Stimulated activated CD4-positive, alpha-beta T cell treated with anti-CD3 and anti-CD28 coated beads, Interleukin-15, amount 100 ng/mL, for 1 hour (primary cell): ENCODE measurements at places on chromosomes 3 and 15.

GRCh38 chr15:87461631-87462030, 794.9 kb downstream of the NTRK3 start:
- no peak for DNase-seq

GRCh38 chr15:98455904-98456303, 192.4 kb upstream of the IGF1R start:
- DNase-seq = no peak

- no peak for DNase-seq
Measured at GRCh38 chr3:81518945-81519344, 242.5 kb downstream of the GBE1 start.

DNA sequence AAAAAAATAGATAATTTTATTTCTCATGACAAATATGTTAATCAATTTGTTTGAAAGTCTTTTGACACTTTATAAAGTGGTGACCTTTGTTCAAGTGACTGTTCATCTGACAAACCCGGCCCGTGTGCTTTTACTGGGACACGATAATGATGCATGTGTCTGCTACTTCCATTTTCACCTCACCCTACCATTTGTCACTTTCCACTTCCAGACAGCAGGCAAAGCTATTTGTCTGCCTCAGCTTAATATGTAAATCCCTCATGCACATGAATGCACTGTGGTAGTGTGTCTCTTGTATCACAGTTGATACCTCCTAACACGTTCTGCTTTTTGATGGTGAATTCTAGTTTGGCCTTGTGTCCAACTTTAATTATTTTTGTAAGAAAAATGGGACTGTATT, 204.3 kb downstream of the BBX start:
- DNase-seq = no peak

DNA sequence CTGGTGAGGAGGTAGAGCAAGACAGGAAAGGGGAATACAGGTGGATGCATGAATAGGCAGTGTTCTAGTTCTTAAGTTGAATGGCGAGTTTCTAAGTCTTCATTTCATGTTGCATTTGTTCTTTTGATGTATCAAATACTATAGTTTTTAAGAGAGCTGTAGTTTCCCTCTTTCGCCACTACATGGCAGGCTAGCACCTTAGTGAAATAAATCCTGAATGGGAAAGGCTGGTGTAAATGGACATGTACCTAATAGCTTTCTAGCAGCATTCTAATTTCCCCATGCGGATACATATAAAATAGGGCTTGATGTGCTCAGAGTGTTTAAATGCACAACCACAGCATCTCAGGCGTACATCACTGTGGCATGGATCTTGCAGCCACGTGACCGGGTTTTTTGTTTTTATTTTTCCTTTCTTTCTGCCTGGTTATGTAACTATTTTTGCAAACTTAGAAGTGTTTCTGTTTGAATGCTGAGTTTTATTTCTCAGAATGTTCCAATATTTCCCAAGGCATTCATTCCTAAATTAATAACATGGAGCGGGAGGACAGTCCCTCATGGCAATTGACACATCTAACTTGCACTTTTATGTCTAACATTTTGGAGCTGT, 23.5 kb upstream of the CLN6 start:
- no peak for DNase-seq
